Islet precursor cell (in vitro differentiated cells): ENCODE measurements at places on chromosomes 4 and X.

DNA sequence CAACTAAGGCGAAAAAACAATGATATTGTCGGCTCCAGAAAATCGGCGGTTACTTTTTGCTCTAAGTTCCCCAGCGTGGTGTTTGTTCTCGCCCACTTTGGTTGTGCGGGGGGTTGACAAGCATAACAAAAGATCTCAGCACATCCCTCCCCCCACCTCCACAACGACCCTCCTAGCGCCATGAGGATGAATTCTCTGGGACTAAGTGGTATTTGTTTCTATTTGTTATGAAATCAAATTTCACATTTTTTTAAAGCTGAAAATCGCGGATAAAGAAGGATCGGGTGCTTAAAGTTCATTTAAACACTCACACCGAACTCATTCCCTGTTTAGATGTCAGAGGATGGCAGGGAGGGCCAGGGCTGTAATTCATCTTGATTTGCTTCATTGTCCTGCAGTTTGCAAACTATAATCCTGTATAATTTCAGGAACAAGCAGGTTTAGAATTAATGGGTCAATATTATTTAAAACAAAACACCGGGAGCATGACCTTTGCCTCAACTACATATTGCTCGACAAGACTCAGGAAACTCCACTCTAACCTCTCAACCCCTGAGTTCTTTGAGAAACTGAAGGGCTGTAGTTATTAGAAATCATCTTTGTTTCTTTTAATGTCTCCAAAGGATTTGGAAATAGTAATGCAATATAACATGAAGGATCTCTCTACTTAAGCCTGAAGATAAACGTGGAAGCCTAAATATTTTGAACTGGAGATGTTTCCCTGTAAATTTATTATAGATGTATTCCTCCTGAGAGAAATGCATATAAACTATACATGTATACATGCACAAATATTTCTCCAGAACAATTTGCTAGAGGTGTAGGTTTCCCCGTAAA lies 6.4 kb downstream of the PITX2 start:
- no peak for DNase-seq

DNA sequence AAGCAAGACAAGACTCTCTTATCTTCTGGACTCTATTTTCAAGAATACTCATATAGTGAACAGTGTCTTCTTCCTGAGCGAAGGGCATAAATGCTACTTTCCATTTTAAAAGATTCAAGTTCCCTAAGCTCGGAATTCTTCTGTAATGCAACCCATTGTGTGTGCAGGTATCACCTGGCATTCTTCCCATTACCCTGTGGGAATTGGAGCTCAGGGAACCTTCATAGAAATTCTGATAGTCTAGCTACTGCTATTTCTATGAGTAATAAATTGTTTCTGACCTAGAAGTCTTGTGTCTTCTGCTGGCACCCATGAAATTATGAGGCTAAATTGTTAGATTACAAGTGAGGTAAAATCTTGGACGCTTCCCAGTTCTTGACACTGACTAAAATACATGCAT lies 324.1 kb upstream of the DIPK2B start:
- DNase-seq: no peak

- no peak for DNase-seq
These were observed 55.7 kb upstream of the SHISA3 start for GRCh38 chr4:42341518-42342026.

DNA sequence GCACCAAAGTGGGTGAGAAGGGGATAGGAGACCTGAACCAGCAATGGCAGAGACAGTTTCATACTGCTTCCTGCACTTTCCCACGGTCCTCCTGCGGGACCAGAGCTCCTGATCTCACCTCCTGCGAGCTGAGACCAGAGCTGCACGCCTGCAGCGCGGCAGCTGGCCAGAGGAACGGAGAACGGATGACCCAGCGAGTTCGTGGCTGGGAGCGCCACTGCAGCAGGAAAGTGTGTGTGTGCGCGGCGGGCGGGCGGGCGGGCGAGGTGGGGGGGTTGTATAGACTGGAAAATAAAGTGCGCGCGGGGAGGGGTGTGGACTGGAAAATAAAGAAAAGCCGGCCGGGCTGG lies 16.5 kb downstream of the MCF2 start:
- DNase-seq: peak; percentile 62

DNA sequence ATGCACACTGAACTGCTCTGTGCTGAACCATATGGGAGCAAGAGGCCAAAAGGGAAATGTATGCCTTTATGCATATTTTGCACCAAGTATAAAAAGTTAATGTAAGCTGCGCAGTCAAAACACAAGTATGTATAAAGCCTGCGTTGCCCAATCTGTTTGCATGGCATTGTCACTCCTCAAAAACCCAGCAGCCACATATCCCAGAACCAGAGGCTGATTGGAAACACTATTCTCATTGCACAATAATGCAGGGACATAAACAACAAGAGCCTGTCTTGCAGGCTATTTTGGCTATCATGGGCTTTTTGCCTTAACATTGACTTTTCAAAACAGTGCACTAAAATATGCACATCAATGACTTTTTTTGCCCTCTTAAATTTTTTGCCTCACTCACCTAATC lies 5.1 kb upstream of the ASB9 start:
- no peak for DNase-seq
